H7 (cell line): ENCODE measurements at places on chromosomes 3 and 15.
A peak's percentile ranks its signal among the peaks of the same experiment; 100 is the strongest.

GRCh38 chr3:13718000-13718399 is 161.9 kb downstream of the WNT7A start:
- no peak for DNase-seq

- no peak for DNase-seq
Measured at GRCh38 chr15:44394562-44394961, 32.9 kb upstream of the CTDSPL2 start.

DNA sequence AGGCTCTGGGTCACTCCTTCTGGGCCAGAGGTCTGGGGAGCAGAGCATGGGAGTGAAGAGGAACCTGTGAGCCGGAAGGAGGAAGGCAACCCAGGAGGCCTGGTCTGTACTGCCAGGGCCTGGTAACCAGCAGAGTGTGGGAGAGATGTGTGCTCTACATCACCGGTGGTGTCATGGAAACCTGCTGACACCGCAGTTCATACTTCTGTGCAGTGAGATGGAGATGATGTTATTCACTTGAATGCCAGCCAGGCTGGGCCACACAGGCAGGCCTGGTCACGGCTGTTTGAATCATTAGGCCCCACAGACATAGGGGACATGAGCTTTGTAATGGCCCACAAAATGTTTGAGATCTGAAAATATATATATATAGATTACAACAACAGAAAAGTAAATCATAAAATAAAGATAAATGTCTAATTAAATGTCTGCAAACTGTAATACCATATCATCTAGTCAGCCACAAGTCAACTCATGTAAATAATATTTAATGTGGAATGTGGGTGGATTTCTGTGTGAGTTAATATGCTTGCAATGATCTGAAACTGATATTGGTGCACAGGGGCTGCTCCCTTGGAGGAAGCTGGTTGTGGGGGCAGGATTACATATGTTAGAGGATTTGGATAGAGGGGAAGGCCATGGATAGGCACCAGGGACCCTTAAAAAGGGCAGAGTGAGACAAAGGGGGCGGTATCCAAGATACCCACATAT is 108.5 kb upstream of the PFN2 start:
- DNase-seq: no peak

DNA sequence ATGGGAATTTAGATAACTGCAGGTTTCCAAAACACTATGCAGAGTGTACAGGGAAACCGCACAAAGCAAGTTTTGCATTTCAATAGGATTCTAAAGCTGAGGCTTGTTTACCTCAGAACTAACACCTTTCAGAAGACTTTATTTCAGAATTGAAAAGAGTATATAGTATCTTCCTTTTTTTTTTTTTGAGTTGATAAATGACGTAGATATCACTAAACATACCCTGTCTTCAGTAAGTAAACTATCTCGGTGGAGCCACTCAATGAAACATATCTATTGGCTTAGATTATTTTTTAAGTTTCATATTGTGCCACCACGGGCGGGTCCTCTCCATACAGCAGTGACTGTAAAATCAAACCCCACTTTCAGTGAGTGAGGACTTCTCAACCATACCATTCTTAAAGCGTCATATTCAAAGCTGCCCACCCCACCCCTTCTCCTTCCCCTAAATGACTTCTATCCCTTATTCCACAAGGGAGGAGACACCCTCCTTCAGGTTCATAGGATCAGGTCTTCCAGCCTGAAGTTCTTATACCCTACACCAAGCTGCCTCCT is 2.0 kb upstream of the TBL1XR1 start:
- DNase-seq: peak; percentile 35

DNA sequence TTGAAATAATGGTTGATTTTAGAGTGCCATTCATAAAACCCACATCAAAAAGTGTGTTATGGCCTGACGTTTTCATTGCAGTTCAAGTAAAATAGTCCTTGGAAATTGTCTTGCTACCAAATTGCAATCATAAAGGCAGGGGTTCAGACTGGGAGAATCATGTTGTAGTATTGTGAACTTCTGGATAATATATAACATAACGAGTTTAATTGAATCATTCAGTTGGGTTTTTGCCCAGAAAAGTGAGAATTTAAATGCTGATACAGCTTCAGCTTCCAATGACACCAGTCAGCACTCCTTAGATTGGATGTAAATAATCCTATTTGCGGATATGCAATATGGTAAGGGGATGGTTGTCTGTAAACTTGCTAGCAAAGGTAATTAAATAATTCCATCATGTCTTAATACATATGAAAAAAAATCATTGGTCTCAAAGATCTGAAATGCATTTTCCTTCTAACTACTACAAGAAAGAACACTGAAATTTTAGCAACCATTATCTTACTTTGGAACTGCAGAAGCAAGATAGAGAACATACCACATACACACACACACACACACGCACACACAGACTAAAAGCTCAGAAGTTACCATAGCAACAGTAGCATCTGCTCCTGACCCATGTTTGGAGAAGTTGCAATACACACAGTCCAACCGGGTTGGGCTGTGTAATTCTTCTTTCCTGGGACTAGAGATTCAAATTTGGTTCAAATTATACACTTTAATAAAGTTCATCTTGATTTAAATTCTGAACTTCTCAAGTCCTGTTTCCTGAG is 686.2 kb upstream of the NR2F2 start:
- no peak for DNase-seq
